ENCODE measurements at places on chromosomes 16 and 17.

DNA sequence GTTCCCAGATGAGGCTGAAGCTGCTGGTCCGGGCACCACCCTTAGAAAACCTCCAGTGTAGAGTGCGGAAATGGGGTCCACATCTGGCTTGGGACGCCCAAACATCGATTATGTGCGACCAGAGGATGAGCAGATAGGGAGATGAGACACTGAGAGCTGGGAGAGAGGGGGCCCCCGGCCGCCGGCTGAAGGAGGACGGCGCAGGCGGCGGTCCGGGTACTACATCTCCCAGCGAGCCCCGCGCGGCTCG lies 182 bp upstream of the SPECC1 start:
- no peak for DNase-seq

DNA sequence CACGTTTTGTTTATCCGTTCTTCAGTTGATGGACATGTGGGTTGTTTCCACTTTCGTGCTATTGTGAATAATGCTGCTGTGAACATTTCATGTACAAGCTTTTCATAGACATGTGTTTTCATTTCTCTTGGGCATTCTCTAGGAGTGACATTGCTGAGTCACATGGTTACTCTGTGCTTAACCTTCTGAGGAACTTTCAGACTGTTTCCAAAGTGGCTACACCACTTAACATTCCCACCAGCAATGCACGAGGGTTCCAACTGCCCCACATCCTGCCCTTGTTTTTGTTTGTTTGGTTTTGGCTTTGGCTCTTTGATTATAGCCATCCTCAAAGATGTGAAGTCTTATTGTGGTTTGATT lies 14.2 kb upstream of the PEMT start:
- no peak for DNase-seq

DNA sequence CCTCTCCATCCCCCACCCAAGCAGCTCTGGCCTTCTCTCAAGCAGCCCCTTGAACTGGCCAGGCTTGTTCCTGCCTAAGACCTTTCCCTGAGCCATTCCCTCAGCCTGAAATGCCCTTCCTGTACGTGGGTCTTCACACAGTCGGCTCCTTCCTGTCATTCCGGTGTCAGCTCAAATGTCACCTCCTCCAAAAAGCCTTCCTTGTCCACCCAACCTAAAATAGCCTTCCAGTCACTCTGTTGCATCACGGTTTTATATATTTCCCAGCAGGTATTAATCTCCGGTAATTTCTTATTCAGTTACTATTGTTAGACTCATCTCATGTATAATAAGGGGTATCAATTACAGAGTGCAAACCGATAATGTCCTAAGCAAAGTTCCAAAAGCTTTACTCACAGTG lies 51.8 kb downstream of the C17orf67 start:
- no peak for DNase-seq

GRCh38 chr16:85464383-85465305 lies 148.5 kb upstream of the GSE1 start:
- no peak for DNase-seq

DNA sequence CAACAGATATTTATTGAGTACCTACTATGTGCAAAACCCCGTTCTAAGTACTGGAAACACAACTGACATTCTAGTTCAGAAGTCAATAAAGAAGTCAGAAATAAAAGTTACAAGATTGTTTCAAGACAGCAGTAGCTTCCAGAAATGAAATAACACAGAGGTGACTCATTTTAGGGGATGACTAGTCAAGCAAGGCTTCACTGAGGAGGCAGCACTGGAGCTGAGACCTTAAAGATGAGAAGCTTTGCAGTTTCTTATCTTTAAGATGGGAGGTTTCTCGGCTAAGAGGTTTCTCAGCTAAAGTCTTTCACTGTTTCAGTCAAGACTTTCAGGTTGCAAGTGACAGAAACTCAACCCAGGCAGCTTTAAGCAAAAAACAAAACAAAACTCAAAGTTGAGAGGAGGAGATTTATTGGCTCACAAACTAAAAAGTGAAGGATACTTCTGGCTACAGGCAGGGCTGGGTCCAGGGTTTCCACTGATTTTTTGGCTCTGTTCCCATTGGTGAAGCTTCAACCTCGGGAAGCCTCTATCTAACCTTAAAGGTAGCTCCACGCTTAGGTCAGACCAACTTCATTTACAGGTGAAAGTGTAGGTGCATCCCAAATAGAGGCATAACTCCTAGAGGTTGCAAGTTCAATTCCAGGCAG lies 7.4 kb upstream of the MMP2 start:
- DNase-seq = no peak

DNA sequence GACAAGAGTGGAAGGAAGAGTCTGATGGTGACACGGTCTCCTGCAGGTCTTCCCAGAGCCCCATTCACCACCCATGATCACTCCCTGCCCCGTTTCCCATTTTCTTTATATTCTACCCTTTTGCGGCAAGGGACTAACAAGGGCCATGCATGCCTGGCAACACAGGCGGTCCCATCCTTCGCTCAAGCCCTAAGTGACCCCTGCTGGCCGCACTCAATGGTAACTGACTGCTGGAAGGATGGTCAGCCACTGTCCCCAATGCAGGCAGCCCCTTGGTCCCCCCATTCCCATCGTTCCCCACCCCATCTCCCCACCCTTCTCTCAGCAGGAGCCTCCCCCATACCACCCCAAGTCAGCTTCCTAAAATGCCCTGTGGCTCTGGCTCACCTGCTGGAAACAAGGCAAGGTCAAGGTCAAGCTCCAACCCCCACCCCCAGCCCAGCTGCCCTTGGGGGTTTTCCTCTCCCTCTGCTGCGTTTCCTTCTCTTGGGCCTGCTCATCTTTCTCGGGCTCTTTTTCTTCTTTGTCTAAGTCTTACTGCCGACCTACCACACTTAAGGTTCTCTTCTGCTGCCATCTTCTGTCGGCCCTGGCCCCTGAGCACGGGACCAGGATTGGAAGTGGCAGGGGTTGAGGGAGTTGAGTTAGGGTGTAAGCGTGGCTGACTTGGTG lies 116.0 kb downstream of the RPTOR start:
- DNase-seq = no peak

- peak; percentile 55 for DNase-seq
These were observed 547 bp downstream of the PLCD3 start for GRCh38 chr17:45131616-45132319.

GRCh38 chr17:69228576-69228975 lies at the start of gene ABCA10:
Gene ABCA10, minus strand, starts transcription at chr17:69228824. Its CDS starts 3,466 bp downstream, at chr17:69225358.
- DNase-seq = no peak

- no peak for DNase-seq
These were observed 18.0 kb downstream of the MYLK3 start for GRCh38 chr16:46730126-46730525.

DNA sequence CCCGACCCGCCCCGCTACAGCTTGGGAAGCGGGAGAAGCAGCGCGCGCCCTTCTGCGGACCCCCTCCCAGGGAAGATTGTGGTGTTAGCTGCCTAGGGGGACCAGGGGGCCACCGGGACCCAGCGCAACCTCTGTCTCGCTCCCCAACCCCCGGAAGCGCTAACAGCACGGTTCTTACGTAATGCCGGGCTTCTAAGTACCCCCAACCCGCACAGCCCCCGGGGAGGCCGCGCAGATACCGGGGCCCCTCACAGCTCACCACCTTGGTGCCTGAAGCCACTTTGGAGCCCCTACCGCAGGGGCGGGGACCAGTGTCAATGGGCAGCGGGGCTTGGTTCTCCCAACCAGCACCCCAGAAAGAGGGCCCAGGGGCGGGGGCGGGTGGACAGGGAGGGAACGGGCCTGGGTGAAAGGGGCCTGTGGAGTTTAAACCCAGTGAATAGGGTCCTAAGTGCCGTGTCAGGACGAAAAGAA lies 348 bp downstream of the MPP2 start:
- no peak for DNase-seq

DNA sequence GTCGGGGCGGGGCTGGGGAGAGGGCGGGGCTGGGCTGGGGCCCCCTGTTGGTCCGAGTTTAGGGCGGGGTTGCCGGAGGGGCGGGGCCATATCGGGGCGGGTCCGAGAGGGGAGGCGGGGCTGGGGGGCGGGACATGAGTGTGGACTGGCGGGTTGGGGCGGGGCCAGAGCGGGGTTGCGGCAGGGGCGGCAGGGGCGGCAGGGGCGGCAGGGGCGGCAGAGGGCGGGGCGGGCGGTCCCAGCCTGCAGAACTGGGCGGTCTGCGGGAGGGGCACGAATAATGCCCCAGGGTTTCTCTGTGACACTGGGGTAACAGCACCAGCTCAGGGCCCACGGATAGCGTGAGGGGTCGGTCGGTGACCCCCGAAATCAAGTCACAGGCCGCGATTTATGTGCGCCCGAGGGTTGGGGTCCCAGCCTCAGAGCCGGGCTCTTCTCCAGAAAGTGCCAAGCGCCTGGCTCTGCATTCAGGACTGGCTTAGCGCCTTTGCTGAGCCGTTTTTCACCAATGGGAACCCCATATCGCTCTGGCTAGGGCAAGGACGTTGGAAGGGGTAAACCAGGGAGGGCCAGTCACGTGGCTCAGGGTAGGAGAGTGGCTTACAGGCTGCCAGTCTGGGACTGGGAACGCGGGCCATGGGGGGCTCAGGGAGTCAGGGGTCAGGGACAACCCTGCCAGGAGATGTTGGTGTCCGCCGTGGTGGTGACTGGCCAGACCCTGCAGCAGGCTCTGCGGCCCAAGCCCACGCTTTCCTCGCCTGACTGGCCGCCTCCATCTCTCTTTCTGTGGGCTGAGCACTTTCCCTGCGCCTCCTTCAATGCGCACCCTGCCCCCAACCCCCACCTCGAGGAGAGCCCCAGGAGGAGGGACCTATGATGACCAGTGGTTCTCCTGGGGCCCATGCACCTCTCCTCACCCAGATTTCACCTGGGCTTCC lies 1.2 kb upstream of the METTL26 start:
- DNase-seq = peak; percentile 98

GRCh38 chr17:1143573-1143972 lies 36.2 kb downstream of the ABR start:
- no peak for DNase-seq

- DNase-seq = no peak
These were observed 2.8 kb upstream of the MATCAP1 start for GRCh38 chr16:67186550-67186950.

- peak; percentile 94 for DNase-seq
These were observed at the start of gene PHOSPHO1 for GRCh38 chr17:49230636-49231562. Gene PHOSPHO1, minus strand, starts transcription at chr17:49230787. Its CDS starts 4,096 bp downstream, at chr17:49226691.

GRCh38 chr16:87264634-87265033 lies 52.6 kb downstream of the C16orf95 start:
- DNase-seq = no peak

GRCh38 chr17:36994438-36994837 lies 45.7 kb downstream of the AATF start:
- no peak for DNase-seq

DNA sequence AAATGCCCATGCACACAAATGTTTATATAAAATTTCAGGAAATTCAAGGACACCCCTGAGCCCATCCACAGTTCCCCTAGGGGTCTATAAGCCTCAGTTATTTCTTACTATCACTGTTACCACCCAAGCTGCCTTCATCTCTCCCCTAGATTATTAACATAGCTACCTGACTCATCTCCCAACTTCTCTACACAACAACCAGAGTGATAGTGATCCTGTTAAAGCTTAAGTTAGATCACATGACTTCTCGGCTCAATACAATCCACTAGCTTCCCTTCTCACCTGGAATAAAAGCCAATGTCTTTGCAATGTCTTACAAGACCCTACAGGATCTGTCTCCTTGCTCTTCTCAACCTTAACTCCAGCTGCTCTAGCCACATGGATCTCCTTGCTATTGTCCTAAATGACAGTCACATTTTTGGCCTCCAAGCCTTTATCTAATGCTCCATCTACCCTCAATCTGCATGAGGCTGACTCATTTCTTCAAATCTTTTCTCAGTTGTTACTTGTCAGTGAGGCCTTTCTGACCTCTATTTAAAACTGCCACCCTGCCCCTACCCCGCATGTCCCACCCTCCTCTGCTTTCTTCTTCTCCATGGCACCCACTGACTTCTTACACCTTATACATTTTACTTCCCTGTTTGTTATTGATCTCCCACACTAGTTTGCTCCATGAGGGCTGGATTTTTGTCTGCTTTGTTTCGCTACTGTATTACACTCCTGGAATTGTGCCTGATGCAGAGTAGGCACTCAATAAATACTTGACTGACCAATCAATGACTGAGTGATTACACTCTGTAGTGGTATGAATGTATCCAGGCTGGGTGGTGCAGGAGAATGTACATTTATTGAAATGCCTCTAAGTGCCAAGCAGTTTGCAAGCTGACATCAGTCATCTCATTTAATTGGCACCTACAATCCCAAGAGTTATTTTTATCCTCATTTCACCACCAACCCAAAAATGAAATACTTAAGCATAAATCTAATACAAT lies 5.2 kb upstream of the LIG3 start:
- DNase-seq = no peak

GRCh38 chr17:2959371-2960130 lies 103.9 kb downstream of the OR1D5 start:
- DNase-seq = no peak

GRCh38 chr17:8142158-8142886 lies 9.9 kb downstream of the PER1 start:
- no peak for DNase-seq

- peak; percentile 98 for DNase-seq
These were observed 45.4 kb downstream of the BAHCC1 start for GRCh38 chr17:81440511-81441244.

- no peak for DNase-seq
These were observed 1.1 kb downstream of the MT2A start for GRCh38 chr16:56609463-56609921.

- DNase-seq = no peak
These were observed 66.3 kb upstream of the MYOCD start for GRCh38 chr17:12599186-12599920.

GRCh38 chr17:80845863-80846671 lies 145.6 kb upstream of the CHMP6 start:
- DNase-seq = no peak

DNA sequence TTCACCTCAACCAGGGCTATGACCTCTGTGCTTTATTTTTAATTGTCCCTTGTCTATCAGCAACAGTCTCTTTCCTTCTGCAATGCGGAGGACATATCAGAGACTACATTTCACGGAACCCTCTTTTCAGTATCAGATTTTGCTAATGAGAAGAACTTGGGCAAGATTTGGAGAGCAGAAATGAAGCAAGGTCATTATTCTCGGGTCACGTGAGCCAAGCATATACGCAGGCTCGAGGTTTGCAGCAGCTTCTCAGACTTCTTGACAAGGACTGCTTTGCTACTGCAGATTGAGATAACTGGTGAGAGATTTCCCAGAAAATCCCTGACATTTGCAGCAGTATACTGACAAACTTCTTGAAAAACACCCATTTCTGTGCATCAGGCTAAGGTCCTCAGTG lies 30.4 kb downstream of the ABCA10 start:
- no peak for DNase-seq

GRCh38 chr16:79412783-79413225 lies 187.7 kb downstream of the MAF start:
- DNase-seq = no peak

Measured in HuH-7.5 (cell line).